GM13977 (cell line): ENCODE measurements at places on chromosomes 7 and 10.

DNA sequence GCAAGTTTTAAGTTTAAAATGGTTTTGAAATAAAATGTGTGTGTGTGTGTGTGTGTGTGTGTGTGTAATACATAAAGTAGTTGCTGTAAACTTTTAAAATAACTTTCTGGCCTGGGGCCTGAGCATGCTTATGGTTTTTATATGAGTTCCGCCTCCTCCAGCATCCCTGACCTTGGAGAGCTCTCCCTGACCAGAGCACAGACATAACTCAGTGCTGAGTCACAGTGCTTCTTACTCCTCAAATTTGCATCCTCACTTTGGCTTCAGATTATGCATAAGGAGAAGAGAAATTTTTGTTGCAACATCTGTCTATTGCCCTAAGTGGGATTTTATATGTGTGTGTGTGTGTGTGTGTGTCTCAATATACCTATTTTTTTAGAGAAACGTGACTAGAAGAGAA, 200.8 kb downstream of the ELMO1 start:
- DNase-seq = no peak

- DNase-seq = no peak
These were observed 11.1 kb upstream of the DNMBP start for GRCh38 chr10:100020886-100021253.

DNA sequence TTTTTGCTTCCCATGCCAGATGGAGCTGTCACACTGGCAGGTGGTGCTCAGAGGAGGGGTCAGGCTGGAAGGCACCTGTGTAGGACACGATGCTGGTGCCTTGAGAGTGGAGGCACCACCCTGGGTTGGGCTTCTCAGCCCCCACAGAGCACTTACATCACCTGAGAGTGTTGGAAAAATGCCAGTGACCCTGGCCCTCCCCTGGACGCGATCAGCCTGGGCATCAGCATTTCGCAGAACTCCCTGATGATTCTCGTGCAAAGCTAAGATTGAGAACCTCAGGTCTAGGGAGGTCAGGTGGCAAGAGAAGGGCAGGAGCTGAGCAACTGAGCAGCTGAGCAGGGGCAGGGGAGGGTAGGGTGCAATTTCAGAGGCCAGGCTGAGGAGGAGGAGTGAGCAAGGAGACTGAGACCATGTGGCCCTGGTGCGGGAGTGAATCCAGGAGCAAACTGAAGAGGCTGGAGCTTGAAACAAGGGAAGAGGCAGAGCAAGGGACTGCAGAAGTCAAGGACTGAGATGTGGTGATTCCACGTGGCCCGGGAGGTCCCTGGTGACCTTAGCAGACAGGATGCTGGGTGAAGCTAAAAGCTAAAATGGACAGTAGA, 24.7 kb upstream of the GRID1 start:
- peak; percentile 42 for DNase-seq

GRCh38 chr10:104580774-104581675, 60.1 kb upstream of the SORCS3 start:
- DNase-seq = peak; percentile 66

GRCh38 chr7:14690486-14690885, 212.1 kb downstream of the DGKB start:
- DNase-seq = no peak

- no peak for DNase-seq
These were observed 1.4 kb downstream of the CPXM2 start for GRCh38 chr10:123890226-123890625.

DNA sequence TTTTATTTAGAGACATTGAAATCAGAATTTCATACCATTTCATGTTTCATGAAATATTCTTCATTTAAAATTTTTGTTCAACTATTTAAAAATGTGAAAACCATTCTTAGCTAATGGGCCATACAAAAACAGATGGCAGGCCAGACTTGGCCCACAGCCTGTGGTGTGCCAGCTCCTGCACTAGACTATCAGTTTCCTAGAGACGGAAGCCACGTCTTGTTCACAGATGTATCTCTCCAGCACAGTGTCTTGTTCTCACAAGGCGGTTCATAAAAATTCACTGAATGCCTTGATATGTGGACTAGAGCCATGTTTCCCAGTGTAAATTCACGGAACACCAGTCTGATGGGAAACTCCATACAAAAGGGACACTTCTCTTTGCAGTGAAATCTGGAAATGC, 216.0 kb downstream of the KCNMA1 start:
- no peak for DNase-seq

DNA sequence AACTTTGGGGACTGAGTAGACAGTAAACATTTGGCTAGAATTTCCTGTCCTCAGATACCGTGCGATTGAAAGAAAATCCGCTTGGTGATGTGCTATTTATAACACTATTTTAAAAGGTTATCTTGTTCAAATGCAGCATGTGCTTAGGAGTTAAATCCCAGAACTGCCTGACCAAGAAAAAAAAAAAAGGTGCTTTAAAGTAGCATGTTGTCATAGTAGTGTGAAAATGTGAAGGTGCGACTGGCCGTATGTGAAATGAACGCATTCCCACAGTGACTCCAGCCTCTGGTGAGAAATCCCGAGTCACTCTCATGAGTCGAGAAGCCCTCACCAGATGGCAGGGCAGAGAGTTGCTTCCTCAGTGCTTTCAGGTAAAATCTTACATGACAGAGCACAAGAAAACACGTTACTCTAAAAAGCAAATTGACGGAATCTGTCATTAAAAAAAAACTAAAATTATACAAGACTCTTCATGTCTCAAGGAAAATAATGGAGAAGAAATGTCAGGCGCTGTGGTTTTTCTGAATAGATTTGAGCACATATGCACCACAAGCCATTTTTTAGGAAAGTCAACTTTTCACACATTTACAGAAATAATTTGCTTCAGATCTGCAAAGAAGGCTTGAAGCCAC, 18.4 kb upstream of the KLF6 start:
- DNase-seq = no peak

GRCh38 chr7:129824291-129825208, 128.2 kb downstream of the UBE2H start:
- DNase-seq = peak; percentile 62

DNA sequence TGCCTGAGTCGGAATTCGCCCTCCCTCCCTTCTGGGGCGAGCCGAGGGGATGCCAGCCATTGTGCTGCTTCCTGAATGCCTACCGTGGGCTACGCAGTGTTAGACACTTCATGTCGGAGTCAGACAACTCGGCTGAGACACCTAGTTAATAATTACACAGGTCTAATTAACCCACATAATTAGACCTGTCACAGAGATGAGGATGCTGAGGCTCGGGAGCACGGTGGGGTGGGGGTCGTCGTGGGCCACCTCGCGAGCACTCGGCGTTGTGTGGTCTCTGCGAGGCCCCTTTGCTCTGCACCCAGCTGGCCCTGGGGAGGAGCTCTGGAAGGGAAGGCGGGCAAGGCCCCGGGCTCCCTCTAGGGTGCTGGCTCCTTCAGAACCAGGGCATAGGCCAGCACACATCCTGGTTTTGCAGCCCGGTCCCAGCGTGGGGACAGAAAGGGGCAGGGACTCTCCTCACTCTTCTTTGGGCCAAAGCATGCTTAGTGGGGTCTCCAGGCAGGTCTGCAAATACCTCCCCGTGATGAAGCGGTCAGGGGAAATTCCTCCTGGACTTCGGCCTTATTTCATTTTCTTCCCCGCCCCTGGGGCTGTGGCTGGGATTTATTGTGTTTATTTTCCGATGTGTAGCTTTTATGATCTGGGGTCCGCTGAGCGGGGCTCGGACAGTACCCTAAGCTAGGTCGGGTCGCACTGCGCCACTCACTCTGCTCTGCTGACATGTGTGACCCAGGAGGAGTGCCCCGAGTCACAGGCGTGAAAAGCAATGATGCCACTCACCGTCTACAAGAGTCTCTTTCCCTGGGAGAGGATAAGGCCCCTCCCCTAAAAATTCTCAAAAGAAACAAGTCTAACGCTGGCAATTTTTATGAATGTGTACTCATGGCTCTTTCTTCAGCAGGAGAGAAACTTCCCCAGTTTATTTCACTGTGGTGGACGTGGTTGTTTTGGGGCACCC, 4.9 kb upstream of the FOXL3 start:
- no peak for DNase-seq

DNA sequence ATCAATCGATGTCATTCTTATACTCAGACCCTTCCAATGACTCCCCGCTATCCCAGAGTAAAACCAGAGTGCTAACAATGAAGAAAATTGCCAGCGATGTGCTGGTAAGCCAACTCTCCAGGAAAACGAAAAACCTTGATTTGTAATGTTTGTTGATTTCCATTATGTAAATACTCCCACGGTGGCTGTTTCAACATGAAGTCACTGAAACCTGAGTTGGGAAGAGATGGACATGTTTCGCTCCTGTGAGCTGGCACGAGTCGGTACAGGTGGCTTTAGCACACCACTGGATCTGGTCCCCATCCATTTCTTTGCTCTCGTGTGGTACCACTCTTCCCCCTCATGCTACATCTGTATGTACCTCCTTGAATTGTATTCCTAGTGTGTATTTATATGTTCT, 52.9 kb downstream of the AP3M1 start:
- no peak for DNase-seq

- DNase-seq = no peak
These were observed 1.9 kb downstream of the APBB1IP start for GRCh38 chr10:26440088-26440470.

DNA sequence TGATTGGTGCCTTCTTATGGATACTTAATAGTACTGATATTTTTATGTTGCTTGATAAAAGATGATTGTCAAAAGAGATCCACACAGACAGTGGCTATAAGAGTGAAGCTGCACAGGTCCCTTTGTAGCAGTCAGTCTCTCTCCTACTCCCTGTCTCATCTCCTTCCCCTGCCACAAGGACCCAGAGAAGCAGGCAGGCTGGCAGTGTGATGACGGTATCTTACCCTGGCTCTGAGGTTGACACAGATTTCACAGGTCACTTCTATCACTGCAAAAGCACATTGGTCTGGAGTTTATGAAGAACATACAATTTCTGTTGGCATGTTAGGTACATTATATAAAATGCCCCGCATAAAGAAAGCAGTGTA, 64.4 kb upstream of the AHR start:
- no peak for DNase-seq

DNA sequence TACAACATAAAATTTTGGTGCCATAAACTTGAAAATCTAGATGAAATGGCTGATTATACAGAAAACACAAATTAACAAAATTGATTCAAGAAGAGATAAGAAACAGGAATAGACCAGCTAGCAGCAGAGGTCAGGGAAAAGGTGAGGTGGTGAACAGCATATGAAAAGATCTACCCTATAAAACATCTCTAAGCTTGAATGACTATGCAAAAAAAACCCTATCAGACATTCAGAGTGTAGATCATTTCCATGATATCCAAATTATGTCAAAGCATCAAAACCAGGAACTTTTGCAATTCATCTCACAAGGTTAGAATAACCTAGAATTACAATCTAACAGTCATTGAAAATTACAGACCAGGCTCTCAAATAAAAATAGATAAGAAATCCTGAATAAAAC, 14.6 kb upstream of the BPGM start:
- DNase-seq = no peak

GRCh38 chr7:484356-485101, 35.1 kb downstream of the PDGFA start:
- DNase-seq = no peak

- DNase-seq = peak; percentile 55
These were observed 105.9 kb upstream of the ANLN start for GRCh38 chr7:36283711-36284130.

DNA sequence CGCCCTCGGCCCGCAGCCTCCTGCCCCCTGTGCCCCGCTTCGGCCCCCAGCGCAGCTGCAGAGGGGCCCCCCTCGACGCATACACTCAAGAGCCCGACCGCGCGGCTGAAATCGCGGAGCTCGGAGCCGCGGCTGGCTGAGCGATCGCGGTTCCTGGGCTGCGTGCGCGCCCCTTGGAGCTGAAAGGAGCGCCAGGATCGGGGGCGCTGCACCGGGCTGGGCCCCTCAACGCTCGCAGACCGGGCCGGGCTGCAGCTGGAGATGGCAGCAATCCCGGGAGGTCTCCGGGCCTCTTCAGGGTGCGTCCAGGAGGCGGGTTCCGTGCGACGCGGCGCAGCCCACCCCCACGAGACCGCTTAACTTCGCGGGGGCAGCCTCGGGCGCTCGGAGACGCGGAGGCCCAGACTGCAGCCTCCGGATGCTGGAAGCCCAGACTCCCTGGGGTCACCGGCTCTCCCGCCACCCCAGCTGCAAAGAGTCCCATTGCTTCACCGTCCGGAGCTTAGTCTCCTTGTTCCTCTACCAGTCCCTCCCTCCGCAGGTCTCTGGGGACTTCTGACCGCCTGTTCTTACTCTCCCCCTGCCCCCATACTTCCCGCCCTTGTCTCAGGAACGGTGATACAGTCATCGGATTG, 73.0 kb upstream of the LRRC4 start:
- DNase-seq = peak; percentile 67

DNA sequence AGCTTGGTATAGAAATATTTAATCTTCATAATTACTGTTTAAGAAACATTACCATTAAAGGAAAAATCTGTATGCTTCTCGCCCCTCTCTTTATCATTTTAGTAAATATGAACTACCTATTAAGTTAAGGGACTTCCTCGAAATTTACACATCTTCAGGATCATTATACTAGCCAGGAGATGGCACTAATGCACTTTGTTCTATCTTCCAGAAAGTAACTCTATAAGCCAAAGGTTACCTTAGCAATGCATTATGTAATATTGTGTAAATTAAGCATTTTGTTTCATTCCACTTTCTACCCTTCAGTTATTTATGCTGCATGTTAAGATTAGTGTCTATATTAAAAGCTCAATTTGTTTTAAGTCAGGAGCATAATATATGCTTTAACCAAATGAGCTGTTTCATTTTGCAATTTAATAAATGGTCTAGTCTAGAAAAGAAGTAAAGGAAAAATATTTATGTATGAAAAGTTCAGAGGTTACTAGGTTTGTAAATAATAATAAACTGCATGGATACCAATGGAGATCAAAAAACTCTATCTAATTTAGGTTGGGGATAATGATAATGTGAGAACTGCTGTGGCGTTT, 128.5 kb downstream of the ANKRD7 start:
- peak; percentile 10 for DNase-seq

DNA sequence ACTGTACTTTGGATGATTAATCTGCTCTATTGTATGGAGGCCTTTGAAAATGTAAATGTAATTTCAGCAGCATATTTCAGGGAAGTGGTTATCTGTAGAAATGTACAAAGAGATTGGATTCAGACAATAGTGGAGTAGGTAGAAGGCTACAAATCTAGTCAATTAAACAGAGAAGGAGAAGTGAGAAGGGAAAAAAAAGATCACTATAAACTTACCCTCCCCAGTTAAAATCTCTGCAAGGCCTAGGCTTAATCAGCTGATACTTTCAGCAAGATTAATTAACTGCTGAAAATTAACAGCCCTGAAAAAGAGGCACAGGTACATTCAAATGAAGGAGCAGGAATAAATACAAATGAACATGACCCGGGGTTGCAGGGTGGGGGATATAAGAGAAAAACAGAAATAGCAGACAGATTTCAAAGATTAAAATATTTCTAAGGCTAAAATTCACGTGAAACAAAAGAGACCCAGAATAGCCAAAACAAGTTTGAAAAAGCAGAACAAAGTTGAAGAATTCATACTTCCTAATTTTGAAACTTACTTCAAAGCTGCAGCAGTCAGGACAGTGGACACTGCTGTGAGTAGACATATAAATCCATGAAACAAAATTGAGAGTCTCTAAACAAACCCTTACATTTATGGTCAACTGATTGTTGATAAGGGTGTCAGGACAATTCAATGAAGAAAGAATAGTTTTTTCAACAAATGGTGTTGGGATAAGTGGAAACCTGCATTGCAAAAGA, 96.0 kb downstream of the NRCAM start:
- DNase-seq = no peak
